ENCODE measurements at places on chromosomes 16 and 17.

GRCh38 chr16:2743007-2743810, 9.2 kb upstream of the SRRM2 start:
- no peak for DNase-seq

DNA sequence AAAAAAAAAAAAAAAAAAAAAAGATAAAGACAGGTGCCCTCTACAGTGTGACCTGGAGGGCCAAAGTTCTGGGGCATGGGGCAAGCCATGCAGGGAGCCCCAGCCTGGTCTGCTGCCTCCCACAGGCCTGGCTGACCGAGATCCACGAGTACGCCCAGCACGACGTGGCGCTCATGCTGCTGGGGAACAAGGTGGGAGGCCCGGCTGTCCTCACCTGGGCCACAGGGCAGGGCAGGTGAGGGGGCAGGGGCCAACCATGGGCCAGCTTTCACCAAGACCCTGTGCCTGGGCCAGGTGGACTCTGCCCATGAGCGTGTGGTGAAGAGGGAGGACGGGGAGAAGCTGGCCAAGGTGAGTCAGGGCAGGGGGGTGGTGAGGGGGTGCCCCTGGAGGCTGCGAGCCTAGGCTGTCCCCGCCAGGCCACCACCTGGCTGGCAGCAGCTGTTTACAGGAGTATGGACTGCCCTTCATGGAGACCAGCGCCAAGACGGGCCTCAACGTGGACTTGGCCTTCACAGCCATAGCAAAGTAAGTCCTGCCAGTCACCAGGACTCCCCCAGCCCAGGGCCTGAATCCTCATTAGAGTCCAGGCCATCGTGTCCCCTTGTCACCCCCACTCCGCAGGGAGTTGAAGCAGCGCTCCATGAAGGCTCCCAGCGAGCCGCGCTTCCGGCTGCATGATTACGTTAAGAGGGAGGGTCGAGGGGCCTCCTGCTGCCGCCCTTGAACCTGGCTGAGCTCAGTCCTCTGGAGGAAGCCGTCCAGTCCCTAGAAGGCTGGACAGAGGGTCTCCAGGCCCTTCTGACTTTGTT, 2.7 kb upstream of the TRAF7 start:
- no peak for DNase-seq

DNA sequence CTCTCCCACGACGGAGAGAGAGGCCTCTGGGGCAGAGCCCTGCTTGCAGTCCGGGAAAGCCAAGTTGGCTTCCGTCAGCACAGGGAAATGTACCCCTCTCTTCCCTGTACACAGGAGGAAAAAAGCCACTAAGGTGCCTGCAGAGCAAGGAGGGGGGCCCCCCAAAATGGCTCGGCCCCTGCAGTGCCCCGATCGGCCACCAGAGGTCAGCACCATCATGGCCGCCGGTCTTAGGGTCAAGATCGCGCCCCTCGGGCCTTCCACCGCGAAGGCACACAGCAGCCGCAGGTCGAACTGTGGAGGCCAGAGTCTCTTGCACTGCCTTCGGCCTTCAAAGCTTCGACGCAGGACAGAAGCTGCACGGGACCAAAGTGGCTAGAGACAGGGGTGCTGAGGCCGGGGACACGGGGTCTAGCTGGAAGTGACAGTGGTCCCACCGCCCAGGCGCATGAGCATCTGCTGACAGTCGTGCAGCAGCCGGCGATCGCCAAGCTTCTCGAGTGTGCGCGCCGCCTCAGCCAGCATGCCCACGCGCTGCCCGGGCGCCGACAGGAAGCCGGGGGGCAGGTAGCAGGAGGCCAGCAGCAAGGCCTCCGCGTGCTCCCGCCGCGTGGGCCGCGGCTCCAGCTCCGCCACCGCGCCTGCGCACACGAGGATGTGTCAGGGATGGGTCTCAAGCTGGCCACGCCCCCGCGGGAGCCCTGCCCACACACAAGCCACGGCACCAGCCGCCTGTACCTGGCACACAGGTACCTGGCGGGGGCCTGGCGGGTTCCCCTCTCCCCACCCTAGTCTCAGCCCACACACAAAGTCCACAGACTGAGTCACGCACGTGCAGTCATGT, 24.4 kb downstream of the SREBF1 start:
- DNase-seq = peak; percentile 33

DNA sequence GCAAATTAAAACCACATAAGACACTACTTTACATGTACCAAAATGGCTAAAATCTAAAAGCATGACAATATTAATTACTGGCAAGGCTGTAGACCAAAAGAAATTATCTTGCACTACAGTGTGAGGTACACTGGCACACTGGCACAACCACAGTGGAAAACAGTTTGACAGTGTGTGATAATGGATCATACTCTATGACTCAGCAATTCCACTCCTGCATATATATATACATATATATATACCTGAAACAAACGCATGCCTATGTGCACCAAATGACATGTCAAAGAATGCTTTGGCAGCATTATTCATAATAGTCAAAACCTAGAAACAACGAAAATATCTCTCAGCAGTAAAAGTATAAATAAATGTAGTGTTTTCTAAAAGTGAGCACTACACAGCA, 4.6 kb upstream of the DYNLRB2 start:
- no peak for DNase-seq

GRCh38 chr17:71986886-71987285, 133.9 kb upstream of the SOX9 start:
- no peak for DNase-seq

DNA sequence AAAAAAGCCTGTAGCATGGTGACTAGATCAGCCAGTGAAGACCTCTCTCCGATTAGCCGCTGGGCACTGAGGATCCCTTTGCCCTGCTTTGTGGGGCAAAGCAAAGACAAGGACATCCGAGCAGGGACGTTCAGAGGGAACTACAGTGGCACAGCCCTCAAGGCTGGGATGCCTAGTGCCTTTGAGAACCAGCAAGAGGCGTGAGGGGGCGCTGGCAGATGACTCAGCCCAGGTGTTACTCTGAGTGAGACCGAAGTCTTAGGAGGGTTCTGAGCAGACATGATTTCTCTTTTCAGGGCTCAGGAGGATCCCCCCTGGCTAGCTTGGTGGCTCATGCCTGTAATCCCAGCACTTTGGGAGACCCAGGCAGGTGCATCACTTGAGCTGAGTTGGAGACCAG, 178.6 kb downstream of the CPPED1 start:
- no peak for DNase-seq

DNA sequence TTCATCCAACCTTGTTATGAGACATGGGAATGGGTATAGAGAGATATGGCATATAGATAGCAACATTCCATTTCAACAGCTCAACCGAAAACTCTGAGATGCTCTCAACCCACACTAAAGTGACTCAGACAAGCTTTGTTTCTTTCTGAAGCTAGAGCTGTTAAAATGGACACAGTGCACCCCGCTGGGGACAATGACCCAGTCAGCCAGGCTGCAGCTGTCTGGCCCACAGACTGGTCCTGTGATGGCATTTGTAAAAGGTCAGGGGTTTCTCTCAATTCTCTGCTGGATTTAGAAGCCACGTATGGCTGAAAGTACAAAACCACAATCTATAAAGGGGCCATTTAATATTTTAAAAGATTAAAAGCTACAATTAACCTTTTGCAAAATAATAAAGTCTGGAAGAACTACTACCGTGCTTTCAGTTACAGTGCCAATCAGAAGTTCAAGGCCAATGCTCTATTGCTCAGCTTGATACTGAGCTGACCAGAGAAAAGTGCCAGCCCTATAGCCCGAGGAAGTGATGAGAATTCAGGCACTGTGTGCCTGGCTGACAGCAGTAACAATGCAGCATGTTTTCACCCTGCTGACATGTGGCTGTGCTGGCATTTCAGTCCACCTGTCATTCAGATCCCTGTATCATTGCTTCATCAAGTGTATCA, 60.2 kb downstream of the TEX2 start:
- no peak for DNase-seq

DNA sequence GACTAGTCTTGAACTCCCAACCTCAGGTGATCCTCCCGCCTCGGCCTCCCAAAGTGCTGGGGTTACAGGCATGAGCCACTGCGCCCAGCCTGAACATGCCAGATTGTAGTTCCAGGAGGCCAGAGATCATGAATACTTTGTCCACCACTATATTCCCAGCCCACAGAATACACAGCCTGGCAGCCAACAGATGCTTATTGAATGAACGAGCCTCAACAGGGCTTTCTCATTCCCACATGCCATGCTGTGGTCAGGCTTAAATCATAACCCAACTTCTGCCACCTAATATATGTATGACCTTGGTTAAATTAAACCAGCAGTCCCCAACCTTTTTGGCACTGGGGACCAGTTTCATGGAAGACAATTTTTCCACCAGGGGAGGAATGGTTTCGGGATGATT, 3.1 kb upstream of the TMEM219 start:
- DNase-seq = no peak

DNA sequence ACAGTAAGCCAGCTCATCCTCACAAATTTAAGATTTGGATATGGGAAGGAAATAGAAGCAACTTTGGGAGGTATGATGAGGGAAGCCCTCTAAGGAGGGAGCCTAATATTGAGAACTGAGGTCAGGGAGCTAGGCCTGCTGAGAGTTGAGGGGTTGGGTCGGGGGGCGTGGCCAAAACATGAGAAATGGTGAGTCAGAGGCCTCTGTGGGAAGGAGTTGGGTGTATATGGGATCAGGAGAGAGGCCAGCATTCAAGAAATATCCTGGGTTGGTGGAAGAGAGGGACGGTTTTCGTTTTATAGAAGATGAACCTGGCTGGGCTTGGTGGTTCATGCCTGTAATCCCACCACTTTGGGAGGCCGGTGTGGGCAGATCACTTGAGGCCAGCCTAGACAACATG, 48.4 kb downstream of the CLEC16A start:
- no peak for DNase-seq

GRCh38 chr17:28046034-28046825, 3.8 kb downstream of the NLK start:
- no peak for DNase-seq

- DNase-seq = no peak
Observed at GRCh38 chr16:23557779-23558702, 514 bp downstream of the UBFD1 start.

DNA sequence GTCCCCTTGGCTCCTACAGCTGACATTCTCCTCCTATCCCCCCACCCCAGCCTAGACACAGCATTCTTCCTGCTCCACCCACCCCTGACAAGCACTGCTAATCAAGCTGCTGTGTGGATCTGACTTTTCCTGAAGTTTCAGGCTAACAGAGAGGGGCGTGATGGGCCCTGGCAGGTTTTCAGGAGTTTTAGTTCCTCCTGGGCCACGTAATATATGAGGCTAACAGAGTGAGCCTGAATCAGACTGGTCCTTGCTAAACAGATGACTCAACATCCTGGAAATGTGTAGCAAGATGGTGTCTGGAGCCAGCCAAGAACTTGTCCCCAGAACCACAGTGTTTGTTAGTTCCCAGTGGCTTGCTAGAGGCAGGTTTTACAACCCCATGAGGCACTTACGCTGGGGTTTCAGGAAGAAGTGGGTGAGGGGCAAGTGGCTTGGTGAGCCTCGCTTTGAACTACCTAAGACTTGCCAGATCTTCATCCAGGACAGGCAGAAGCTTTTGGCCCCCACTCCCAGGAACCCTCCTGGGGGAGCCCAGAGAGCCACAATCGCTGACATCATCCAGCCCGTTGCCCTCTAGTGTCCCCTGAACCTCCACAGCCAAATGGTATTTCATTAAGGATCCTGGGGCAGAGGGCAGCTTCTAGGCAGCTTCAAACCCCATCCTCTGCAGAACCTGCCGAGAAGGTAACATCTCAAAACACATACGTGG, 15.9 kb downstream of the TMEM92 start:
- DNase-seq = peak; percentile 40

DNA sequence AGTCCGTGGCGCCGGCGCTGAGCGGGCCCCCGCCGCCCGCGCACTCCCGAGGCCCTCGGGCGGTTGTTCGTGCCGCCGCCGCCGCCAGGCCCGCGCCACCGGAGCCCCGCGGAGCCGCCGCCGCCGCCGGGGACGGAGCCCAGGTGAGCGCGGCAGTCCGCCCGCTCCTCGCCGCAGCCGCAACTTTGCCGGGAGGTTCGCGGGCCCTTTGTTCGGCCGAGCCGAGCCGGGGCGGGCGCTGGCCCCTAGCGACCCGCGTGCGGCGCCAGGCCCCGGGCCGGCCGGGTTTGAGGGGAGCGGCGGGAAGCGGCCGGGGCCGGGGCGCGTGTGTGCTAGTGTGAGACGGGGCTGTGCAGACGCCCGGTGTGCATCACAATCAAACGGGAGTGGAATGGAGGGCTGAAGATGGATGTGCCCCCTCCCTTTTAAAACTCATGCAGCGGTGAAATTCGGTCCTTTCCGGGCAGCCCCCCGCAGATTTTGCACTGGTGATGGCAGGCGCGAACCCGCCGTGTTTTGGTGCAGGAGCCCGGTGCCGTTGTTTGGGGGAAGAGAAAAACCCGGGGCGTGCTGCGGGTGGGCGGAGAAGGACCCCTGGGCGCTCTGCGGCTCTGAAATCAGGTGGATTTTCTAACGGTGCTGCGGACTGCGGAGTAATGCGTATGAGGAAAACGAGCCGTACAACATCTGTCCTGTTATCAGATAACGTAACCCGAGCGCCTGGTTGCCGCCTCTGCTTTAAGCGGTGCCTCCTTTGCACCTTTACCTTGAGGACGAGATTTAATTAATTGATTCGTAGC, 823 bp downstream of the TNRC6C start:
- no peak for DNase-seq

GRCh38 chr17:44086364-44087311, 16.1 kb downstream of the G6PC3 start:
- DNase-seq = peak; percentile 48

DNA sequence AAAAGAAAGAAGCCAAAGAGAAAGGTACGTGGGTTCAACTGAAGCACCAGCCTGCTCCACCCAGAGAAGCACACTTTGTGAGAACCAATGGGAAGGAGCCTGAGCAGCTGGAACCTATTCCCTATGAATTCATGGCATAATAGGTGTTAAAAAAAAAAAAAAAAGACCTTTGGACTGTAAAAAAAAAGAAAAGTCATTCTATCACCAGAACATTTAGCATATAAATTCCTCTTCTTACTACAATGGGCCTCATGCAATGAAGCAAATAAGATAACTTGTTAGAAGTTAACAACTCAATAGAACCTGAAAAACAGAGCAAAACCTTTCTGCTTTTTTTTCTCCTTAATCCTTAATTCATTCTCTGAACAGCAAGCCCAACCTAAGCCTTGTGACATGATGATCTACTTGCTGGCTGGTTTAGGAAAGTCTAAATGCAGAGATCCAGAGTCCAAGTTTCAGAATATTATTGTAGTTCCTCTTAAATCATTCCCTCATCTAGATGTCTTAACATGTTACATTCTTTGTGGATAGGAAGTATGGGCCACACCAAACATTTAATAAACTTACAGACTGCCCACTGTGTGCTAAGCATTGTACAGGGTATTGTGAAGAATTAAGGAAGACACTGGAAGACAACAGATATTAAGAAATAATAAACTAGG, 45.4 kb downstream of the BRCA1 start:
- DNase-seq = no peak

GRCh38 chr17:9648521-9649110, 3.3 kb downstream of the USP43 start:
- DNase-seq = no peak

DNA sequence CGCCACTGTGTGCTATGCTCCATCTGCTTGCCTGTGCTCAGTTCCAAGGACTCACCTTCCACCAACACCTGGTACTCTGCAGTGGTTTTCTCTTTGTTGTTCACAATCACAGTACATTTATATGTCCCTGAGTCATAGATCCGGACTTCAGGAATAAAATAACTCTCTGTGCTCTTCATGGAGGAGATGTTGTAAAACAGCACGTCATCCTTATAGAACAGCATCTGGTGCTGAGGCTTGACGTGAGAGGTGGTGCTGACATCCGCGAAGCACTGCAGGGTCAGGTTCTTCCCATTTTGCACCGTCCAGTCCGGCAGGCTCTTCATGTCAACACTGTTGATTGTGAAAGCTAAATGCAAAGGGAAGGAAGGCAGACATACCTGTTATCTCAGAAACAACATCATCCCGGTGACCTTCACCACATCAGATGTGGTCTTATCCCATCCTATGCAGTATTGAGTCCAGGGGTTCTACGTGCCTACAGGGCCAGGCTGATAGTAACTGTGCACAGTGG, 12.8 kb downstream of the PECAM1 start:
- no peak for DNase-seq

Data from bone marrow (tissue), 2 donors.